ENCODE measurements at places on chromosomes 16 and 17.

- no peak for DNase-seq
Observed at GRCh38 chr17:17446666-17447155, 30.1 kb upstream of the MED9 start.

DNA sequence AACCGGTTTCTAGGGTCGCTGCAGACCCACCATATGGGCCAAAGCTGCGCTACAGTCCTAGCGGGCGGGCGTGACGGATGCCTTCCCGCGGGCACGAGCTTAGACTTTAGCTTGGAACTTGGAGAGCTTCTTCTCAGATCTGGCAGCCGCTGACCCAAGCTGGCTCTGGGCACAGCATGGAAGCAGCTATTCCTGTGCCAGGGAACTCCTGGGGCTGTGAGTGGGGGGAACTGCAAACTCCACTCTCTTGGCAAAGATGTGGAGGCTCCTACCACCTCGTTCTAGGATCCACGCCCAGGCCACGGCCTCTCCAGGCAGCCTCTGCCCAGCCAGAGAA, 8.8 kb downstream of the FAAP100 start:
- DNase-seq = no peak

DNA sequence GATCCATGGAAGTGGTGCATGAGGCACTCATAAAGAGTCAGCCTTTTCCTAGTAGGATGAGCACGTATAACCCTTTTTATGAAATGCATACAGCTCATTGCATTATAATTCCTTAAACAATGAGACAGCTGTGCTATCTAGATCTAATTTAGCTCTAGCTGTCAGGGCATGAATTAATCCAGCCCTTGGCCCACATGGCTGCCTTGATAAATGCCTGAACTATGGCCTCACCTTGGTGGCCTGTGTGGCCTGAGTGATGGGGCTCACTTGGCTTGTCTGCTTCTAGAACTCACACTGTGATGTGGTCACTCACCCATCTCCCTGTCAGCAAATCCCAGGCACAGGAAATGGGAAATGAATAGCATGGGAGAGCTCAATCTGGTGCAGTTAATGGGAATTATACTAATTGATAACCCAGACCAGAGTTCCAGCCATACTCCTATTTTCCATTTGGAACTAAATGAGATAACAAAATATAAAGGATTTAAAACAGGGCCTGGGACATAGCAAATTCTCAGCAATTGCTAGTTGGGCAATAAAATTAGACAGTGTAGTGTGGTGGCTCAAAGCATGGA, 153.6 kb downstream of the HS3ST2 start:
- no peak for DNase-seq

DNA sequence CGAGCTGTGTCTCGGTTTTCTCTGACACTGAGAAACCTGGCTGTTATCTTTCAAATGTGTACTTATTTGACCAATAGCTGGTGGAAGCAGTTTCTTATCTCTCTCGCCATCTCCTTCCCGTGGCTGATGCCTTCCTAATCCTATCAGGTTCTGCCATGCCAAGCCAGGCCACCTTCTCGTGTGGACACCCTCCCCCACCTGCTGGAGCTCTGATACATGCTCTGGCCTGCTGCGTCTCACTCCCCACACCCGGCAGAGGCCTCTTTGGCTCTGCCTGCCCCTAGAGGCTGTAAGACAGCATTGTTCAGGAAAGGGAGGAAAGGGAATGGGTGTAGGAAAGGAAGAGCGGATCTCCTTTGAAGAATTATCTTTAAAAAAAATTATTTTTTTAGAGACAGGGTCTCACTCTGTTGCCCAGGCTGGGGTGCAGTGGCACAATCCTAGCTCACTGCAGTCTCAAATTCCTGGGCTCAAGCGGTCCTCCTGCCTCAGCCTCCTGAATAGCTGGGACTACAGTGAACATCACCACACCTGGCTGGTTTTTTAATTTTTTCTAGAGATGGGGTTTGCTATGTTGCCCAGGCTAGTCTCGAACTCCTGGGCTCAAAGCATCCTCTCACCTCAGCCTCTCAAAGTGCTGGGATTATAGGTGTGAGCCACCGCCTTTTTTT, 7.5 kb upstream of the ARMC5 start:
- no peak for DNase-seq

- no peak for DNase-seq
Observed at GRCh38 chr16:73329358-73330286, 281.7 kb upstream of the ZFHX3 start.

DNA sequence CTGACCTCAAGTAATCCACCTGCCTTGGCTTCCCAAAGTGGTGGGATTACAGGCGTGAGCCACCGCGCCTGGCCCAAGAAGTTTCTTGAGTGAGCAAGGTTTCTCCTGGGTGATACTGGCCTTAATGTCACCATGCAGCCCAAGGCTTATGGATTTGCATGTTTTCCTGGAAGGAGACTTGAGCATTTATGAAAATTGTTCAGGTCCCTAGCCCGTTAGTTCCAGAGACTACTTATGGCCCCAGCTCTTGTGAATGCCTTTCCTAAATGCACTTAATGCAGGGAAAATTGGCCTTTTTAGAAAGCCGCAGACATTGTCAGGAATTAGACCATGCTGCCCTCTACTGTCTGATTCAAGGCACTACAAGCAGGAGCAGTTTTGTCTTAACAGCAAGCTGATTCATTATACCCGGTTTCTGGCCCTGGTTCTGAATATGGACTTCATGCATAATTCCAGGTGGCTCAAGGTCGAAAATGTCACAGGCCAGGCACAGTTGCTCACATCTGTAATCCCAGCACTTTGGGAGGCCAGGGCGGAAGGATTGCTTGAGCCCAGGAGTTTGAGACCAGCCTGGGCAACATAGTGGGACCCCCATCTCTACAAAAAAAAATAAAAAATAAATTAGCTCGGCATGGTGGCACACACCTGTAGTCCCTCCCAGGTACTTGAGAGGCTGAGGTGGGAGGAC, 91.3 kb downstream of the SNX29 start:
- peak; percentile 57 for DNase-seq

GRCh38 chr16:85350973-85351372, 238.7 kb upstream of the CIBAR2 start:
- DNase-seq = no peak

GRCh38 chr17:2903193-2903974, 107.1 kb downstream of the RAP1GAP2 start:
- no peak for DNase-seq

- no peak for DNase-seq
Observed at GRCh38 chr17:31013844-31014243, 43.0 kb downstream of the RNF135 start.

- no peak for DNase-seq
Observed at GRCh38 chr16:56734429-56734828, 4.5 kb downstream of the NUP93 start.

DNA sequence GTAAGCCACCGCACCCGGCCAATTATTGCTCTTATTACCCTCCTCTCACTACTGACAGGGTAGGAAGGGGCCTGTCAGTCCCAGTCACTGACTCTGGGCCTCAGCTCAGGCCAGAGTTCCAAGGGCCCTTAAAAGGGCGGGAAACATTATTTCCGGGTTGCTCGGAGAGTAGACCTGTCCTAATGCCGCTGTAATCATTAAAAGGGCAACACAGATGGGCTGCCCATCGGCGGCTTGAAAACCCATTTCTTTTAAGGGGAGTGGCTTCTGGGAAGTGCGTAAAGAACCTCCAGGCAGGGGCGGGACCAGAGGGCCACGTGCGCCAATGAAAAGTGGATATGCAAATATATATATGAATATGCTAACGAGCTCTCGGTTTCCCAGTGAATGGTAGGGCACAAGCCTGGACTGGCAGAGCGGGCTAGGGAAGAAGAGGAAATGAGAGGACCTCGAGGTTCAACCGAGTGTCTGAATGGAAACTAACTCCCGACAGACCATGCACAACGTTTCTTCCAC, 26.6 kb downstream of the PIPOX start:
- DNase-seq = no peak

DNA sequence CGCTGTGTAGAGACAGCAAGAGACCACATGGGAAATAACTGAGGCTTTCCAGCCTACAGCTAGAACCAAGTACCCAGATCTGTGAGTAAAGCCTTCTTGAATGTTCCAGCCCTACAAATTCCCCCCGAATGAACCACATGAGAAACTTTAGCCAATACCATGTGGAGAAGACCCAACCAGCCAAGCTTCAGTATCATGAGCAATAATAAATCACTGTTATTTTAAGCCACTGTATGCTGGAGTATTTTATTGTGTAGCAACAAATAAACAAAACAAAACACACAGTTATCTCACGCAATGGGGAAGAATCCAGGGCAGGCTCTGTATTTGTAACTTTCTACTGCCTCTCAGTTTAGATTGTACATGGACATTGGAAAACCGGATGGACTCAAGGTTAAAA, 426.2 kb downstream of the CDH11 start:
- DNase-seq = no peak

GRCh38 chr16:84795329-84796053, 24.3 kb upstream of the CRISPLD2 start:
- DNase-seq = no peak

DNA sequence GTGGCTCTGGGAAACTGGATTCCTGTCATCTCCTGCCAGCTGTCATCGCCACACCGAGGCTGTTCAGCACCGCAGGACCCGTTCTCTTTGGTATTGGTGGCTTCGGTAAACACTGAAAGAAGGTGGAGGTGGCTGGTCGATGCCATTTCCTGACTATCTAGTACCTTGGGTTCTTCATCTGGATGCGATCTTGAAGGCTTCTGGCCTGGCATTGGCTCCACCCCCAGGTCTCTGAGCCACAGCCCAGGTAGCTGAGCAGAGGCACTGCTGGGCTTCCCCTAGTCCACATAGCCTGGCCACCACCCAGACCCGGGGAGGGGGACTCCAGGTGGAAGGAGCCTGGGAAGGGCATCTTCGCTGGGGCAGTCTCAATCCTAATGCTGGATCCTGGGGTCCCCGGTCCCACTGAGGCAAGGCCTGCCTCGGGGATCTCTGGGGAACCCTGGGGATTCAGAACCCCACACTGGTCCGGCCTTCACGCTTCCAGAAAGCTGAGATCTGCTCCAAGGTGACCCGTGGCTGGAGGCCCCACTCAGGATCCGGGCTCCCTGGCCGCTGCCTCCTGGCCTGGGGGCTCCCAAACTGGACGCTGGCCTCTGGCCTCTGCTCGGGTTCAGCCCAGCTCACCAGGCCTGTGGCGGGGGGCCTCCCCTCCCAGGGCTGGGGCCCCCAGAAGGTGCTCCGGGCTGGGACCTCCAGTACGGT, 1.8 kb downstream of the C16orf54 start:
- DNase-seq = no peak

DNA sequence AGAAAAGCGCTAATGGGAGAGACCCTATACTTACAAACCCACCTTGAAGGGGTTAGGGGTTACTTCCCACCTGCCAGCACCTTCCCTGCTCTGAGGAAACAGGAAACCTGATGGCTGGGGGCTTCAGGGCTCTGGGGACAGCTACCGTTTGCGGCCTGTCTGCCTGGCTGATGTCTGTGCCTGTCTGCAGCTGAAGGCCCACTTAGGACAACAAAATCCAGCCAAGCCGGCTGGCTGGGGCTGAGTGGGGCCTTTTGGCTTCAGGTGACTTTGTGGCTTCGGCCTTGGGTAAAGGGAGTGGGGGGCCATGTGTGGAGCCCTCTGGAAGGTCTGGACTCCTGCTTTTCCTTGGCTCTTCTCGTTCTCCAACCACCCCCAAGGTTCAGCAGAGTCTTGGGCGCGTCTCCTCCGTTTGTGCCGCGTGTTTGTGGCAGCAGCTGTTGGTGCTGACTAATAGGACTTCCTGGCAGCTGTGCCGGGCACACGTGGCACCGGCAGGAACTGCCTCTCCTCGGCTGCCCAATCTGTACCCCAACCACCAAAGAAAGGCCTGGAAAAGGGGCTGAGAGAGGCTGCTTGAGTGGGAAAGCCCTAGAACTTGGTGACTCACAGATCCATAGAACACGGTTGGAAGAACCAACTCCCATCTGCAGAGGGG, 186.7 kb downstream of the MSI2 start:
- no peak for DNase-seq

DNA sequence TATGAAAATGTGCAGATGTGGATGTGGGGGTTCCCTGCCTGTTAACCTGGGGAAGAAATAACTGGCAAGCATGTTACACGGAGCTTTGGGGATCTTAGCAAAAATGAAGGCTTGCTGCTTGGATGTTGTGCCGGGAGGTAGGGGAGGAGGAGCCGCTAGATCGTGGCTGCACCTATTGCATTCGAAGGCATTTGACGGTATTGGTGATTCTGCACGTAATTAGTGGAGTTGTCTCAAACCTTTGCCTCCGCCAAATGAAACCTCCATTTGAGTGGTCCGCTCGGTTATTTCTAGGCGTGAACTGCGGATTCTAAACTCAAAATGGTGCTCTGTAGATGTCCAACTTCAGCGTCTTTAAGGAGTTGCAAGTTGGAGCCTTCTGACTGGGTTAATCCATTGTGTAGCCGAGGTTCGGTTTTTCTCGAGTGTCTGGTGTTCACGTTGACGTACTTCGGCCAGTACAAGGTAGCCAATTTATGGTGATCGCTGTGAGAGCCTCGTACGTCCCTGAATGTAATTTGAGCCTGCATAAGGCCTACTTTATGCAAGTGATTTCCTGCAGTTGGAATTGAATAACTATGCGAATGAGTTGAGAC, 1.5 kb downstream of the TNRC6C start:
- DNase-seq = no peak

GRCh38 chr17:6456914-6457687, 12.8 kb downstream of the PIMREG start:
- no peak for DNase-seq

GRCh38 chr17:1914661-1915083, 84.9 kb downstream of the RPA1 start:
- DNase-seq = no peak

DNA sequence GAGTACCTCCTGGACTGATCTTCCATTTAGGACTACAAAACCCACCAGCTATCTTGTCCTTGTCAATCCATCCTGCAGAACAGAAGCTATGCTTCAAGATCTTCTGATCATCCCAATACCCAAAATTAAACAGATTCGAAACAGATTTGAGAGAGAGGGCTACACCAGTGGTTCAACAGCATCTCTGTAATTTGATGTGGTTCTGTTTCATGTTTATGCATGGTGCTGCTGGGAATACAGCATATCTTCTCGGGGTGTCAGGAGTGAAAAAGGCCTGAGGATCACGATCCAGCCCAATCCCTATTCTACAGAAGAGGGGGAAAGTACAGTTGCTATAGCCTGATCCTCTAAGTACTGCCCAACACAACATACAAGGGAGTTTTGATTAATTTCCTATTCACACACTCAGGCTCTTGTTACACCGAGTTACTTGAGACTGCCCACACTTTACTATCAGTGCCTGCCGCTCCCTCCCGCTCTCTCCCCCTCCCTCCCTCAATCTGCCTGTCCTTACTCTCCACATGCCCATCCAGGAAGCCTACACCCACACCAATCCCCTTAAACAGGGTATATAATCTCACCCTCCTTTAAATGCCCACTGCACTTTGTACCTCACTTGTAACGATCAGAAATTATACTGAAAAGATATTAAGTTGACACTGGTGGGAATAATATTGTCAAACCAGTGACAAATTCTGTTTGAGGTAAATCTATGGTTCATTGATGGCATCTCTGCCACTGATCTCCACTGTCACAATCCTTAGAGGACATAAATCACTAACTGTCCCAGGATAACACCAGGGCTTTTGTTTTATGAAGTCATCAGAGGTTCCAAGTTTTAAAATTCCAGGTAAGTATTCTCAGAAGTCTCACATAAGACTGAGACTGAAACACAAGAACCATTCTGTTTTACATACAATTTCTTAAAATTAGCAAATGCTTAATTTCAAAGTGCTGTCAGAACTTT, 89.3 kb upstream of the PLEKHM1 start:
- DNase-seq = no peak

GRCh38 chr16:54076006-54076504, 210.5 kb downstream of the IRX3 start:
- no peak for DNase-seq

GRCh38 chr17:681738-682529, 32.7 kb downstream of the VPS53 start:
- no peak for DNase-seq

GRCh38 chr17:72985882-72986720, 106.4 kb downstream of the SLC39A11 start:
- peak; percentile 68 for DNase-seq

All from GM18507 (cell line).